ENCODE measurements at places on chromosomes 13 and 19.

DNA sequence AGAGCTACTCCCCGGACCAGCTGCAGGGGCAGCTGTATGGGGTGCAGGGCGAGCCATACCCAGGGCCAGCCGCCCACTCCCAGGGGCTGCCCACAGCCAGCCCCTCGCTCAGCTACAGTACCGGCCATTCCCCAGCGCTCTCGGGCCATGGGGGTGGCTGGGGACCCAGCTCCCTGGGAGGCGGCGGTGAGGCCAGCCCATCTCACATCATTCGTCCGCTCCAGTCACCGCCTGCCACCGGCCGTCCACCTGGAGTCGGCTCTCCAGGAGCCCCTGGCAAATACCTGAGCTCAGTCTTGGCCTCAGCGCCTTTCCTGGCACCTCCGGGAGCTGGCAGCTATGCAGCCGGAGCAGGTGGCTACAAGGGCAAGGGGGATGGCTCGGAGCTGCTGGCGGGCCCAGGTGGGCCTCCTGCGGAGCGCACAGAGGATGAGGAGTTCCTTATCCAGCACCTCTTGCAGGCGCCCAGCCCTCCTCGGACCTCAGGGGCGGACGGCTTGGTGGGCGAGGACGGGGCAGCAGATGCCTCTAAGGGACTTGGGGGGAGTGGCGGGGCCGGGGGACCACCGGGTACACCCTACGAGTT, 4.9 kb downstream of the PRR12 start:
- no peak for DNase-seq

DNA sequence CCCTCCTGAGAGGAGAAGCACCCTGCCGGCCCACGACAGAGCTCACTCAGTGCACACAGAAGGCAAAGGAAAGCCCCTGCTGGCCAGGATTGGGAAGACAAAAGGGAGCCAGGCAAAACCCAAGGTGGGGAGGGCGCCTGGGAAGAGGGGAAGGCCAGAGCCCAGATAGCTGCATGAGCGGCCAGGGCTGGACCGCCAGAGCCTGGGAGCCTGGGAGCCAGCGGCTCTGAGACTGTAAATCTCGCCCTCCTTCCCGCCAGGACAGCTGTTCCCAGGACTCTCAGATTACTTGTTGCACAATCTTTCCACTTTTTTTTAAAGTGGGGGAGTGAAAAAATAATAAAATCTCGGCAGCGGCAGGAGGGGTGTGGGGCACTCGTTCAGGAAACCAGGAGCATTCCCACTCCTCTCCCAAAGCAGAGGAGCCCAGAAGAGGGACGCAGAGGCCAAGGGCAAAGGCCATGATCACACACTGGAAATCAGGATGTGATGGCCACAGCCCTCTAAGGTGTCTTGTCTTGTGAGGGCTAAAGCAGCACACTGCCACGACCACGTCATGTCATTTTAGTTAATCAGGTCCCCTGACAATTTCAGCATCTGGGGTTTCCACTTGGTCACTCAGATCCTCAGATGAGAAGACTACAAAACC, 19.6 kb upstream of the EPHX3 start:
- DNase-seq: no peak

DNA sequence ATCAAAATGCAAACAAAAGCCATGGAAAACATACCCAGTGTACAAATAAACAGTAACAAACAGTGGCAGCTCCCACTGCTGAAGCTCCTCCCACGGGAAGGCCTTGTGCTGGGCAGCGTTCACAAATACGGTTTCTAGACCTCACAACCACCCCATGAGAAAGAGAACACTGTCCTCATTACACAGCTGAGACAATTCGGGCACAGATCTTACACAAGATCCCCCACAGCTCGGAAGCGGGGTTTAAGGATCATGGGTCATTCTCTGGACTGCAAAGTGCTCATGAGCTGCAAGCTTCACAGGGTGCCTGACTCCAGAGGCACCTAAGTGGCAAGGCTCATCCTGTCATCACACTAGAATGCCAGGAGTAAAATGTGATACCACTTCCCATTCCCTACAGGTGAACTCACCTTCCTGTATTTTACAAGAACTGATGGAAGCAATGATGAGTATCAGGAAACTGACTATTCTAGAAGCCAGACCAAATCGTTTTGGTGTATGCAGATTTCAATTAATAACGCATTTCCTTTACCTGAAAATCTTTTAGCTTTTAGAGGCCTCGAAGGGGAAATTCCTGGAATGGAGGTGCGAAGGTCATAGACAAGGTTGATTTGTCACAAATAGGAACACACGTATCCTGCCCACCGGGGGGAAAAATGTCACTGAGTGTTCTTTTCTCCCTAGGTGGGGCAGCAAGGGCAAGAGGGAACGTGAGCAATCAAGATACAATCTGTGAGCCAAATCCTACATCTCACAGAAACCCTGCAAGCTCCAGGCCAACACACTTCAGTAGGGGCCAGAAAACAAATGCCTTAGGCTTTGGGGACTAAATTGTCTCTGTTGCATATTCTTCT, 41.2 kb downstream of the STK24 start:
- no peak for DNase-seq

GRCh38 chr13:52991344-52992020, 37.1 kb upstream of the OLFM4 start:
- no peak for DNase-seq

GRCh38 chr19:32343550-32344262, 1.7 kb upstream of the ZNF507 start:
- DNase-seq: no peak

DNA sequence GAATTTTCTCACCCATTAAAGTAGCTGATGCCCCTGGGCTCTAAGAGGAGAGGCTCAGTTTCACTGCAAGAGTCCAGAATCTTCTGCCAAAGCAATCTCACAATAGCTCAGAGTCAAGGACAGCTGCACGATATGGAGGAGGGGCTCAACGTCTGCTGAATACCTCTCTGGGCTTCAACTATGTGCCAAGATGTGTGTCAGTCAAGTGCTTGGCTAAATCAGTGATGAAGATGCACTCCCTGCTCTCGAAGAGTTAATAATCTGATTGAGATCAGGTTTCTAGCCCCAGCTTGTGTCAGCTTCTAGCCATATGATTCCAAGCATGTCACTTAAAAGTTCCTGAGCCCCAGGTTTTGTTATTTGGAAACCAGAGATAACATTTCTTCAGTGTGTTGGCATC, 46.8 kb downstream of the KLF12 start:
- no peak for DNase-seq

GRCh38 chr19:4329858-4330257, 8.8 kb downstream of the STAP2 start:
- no peak for DNase-seq

DNA sequence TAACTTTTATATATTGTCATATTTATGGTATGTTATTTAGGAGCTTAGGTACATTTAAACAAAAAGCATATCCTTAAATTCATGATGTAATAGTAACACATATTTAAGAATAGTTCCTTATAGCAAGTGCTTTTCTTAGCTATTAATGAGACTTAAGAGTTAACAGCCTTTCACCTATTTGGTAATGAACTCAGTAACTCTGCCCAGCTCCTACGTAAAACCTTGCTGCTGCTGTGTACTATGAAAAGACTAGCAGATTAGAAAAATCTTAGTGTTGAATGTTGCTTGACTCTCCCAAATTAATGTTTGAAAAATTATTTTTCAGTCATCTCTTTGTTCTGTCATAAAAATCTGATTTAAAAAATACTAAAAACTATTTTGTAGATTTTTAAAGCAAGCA, 6.9 kb downstream of the GPR180 start:
- DNase-seq: no peak

DNA sequence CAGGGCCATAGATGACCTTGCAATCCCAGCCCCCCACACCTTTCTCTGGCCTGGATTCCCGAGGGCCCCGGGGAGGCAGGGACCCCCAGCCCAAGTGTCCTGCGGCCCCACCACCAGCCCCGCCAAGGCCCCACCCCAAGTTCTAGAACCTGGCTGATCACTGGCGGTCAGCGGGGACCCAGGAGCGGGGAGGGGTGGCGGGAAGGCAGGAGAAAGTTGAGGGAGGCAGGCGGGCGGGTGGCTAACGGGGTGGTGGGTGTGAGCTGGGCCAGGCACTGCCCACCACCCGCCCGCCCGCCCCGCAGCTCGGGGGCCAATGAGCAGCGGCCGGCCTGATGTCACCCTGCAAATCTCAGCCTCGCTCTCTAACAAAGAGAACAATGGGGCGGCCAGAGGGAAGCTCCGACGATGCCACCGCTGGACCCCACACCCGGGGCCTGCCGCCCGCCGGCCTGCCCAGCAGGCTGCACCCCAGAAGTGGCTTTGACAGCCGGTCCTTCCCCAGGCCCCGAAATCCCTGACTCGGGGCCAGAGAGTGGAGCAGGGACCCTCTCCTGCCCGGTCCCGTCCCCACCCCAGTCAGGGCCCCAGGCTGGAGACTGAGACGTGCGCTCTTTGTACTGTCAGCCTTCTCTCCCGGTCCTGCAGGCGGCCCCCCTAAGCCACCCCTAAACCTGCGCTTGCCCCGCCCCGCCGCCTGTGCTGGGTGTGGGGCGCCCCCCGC, 1.6 kb downstream of the MEX3D start:
- DNase-seq: no peak

DNA sequence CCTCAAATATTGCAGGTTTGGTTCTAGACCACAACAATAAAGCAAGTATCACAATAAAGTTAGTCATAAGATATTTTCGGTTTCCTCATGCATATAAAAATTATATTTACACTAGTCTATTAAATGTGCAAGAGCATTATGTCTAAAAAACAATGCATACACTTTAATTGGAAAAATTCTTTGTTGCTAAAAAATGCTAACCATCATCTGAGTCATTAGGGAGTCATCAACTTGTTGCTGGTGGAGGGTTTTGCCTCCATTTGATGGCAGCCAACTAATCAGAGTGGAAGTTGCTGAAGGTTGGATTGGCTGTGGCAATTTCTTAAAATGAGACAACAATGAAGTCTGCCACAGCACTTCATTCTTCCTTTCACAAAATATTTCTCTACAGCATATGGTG, 422.3 kb upstream of the GPC6 start:
- DNase-seq: no peak

GRCh38 chr13:44382635-44383145, 9.1 kb downstream of the SERP2 start:
- no peak for DNase-seq

DNA sequence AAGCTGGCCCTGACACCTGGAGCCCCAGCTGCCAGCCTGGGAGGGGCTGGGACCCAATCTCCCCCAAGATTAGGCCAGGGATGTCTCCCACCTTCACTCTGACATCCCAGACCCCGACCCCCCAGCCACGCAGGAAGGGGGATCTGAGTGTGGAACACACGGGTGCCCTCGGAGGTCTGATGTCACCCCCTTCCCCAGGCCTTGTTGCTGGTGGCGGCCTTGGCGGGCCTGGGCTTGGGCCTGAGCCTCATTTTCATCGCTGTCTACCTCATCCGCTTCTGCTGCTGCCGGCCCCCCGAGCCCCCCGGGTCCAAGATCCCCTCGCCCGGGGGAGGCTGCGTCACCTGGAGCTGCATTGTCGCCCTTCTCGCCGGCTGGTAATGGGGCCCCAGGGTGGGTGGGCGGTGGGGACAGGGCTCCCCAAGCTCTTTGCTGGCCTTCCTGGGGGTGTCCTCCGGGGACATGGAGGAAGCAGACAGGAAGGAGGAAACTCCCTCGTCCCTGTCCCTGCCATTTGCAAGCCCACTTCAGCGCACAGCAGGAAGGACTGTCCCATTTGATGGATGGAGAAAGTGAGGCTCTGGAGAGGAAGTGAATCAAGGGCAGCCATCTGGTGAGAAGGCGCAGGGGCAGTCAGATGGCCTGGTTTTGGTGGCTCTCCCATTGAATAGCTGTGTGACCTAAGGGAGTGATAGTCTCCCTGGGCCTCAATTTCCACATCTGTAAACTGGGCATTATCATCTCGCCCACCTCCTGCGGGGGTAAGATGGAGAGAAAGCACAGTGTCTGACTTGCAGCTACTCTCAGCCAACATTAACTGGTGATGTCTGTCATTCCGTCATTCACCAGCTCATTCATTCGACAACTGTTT, 3.9 kb downstream of the TTYH1 start:
- no peak for DNase-seq

DNA sequence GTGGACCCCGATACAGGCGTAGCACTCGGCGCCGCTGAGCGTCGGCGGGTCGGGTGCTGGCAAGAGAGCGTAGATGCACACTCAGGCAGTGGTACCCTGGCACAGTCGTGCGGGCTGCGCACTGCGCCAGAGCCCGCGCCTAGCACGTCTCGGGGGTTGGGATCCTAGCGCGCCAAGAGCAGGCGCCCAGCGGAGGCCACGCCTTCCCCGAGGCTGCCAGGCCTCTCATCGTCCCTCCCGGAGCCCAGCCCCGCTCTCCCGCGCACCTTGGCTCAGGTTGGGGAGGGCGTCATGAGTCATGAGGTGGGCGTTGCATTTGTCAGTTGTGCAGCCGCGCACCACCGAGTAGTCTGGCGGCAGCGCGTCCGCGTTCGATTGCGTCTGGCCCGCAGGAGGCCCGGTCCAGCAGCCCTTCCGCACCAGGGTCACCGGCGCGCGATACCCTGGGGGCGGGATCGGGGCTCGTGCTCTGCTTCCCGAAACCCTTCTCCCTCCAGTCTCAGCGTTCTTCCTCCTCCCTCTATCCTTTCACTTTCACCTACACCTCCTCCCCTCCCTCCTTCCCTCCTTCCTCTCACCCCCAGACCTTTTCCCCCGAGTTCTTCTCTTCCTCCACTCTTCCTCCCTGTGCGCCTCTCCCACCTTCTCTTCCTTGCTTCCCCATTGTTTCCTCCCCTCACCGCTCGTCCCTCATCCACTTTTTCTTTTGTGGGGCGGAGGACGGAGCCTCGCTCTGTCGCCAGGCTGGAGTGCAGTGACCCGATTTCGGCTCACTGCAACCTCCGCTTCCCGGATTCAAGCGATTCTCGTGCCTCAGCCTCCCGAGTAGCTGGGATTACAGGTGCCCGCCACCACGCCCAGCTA, 3.5 kb downstream of the LYPD5 start:
- DNase-seq: no peak

GRCh38 chr13:66139701-66140100, 1090.4 kb downstream of the PCDH9 start:
- no peak for DNase-seq

DNA sequence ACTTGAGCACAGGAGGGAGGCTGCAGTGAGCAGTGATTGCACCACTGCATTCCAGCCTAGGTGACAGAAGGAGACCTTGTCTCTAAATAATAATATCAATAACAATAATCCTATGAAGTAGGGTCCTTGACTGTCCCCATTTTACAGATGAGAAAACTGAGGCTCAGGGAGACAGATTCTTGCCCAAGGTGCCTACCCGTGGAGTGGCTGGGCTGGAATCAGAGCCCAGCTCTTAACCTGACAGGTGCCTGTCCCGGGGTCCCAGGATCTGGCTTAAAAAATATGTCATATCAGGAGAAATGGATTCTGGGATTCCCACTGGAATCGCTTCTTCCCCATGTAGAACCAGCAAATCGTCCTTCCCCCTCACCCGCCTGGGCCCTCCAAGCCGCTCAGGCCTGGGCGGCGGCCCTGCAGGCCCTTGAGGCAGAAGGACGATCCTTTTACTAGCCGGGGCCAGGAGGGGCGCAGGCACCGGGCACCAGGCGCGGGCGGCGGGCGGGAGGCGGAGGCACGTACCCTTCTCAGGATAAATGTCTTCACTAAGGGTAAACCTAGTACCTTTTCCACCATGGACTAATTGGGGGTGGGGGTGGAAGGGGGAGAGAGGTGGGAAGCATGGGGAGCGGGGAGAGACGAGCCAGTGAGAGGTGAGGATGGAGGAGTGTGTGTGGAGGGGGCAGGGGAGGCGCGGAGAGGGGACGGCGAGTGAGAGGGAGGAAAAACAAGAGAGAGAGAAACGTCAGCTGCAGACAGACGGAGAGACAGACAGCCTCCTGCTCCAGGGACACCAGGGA, 60.6 kb downstream of the COLGALT1 start:
- no peak for DNase-seq
